ENCODE measurements at places on chromosomes 3 and 15. TPM values are rescaled to one million over a fixed set of nuclear protein-coding genes. Genes with fewer than 3 reads are reported as not detected.
A peak's percentile ranks its signal among the peaks of the same experiment; 100 is the strongest.

DNA sequence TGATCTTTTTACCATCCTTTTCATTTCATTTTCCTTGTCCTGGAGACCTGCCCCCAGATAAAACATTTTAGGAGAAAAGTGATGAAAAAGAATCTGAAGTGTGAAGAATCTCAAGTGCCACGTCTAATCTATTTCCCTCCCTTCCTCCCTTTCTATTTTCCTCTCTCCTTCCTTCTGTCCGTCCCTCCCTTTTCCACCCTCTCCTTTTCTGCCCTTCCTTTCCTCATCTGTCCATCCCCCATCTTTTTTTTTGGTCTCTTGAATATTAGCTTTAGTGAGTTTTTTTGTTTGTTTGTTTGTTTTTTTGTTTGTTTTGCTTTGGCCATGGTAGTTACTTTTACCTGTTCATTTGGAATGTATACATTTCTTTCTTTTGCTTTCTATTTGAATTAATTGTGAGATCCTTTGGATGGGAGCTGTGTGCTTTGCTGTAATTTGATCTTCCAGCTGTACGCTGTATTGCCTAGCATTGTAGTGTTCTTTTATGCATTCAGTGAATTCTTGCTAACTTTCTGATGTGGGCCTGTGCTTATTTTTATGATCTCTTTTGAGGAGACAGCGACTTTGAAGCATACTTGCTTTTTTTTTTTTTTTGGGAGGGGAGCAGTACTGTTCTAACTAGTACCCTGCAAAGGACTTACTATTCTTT is 19.2 kb downstream of the CDIN1 start:
- no peak for DNase-seq

DNA sequence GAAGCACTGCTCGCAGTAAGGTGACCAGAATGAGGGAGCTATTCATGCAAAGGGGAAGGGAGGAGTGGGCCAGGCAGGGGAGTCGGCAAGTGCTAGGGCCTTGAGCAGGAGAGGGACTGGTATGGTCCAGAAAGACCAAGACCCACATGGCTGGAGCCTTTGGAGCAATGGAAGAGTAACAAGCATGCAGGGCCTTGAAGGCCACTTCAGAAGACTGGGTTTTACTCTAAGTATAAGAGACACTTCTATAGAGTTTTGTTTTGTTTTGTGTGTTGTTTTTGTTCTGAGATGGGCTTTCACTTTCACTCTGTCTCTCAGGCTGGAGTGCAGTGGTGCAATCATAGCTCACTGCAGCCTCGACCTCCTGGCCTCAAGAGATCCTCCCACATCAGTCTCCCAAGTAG is 42.0 kb downstream of the BFSP2 start:
- DNase-seq: no peak

GRCh38 chr3:11641683-11642430 is 1.9 kb downstream of the VGLL4 start:
- DNase-seq: no peak

MST1R gene
- polyA plus RNA-seq: 1.7 TPM

- no peak for DNase-seq
These were observed 56.1 kb upstream of the SKIL start for GRCh38 chr3:170301405-170301804.

GRCh38 chr3:194756460-194756779 is 70.7 kb downstream of the FAM43A start:
- no peak for DNase-seq

- no peak for DNase-seq
These were observed 317.1 kb upstream of the CBLB start for GRCh38 chr3:106185949-106186348.

- DNase-seq: no peak
These were observed 38.2 kb downstream of the RASA2 start for GRCh38 chr3:141524988-141525387.

DNA sequence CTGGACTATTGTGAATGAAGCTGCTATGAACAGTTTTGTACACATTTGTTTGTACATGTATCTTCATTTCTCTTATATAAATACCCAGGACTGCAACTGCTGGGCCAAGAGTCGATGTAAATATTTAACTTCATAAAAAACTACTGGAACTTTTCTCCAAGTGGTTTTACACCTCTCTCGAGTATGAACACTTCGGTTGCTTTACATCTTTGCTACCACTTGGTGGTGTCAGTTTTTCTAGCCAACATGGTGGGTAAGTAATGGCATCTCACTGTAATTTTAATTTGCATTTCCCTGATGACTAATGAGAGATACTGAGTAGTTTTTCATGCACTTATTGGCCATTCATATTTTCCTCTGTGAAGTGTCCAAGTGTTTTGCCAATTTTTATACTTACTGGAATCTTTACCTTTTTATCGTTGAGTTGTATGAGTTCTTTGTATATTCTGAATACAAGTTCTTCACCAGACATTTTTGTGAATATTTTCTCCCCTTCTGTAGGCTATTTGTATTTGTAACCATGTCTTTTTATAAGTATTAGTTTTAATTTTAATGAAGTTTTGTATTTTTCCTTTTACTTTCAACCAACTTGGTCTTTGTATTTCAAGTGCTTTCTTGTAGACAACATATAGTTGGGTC is 44.4 kb downstream of the PCOLCE2 start:
- DNase-seq: no peak

GRCh38 chr3:139016430-139017048 is 4.2 kb downstream of the PRR23B start:
- no peak for DNase-seq

DNA sequence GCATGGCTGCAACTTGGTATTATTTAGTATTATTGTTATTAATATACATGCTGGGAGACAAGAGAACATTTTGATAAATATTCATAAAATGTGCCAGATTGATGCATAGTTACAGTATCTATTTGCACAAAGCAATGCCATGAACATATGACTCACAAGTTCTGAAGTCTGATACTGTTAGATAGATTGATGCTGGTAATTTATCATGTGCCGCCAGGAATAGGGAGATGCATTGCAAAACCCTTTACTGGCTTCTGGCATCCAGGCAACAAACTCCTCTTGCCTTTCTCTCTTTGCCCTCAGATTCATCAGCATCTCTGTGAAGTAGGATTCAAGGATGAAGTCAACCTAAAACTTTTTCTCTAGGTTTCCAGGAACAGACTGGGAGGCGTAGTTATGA is 41.0 kb upstream of the SLC25A26 start:
- DNase-seq: no peak

GADL1 gene
- polyA plus RNA-seq: not detected

GRCh38 chr3:30836141-30836540 is 58.3 kb downstream of the GADL1 start:
- no peak for DNase-seq

DPPA2 gene
- polyA plus RNA-seq: not detected

DNA sequence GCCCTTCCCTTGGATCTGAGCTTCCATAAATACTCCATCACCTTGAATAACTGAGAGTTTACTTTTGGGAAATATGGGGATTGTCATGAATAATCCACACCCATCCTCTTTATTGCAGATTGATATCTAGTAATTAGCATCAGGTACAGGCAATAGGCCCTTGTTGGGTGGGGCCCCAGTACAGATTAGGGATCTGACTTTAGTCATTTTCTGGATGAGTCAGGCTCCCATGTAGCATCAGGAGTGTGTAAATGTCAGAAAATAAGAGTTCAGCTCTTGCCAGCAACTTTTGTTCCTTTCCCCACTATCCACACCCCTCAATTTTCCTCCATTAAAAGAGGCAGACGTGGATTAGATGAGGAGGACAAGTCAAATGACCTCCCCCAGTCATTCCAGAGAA is 17.7 kb upstream of the SNRK start:
- no peak for DNase-seq

LDHAL6B gene
- not detected for polyA plus RNA-seq

MYLK gene
- 5.6 TPM for polyA plus RNA-seq

DNA sequence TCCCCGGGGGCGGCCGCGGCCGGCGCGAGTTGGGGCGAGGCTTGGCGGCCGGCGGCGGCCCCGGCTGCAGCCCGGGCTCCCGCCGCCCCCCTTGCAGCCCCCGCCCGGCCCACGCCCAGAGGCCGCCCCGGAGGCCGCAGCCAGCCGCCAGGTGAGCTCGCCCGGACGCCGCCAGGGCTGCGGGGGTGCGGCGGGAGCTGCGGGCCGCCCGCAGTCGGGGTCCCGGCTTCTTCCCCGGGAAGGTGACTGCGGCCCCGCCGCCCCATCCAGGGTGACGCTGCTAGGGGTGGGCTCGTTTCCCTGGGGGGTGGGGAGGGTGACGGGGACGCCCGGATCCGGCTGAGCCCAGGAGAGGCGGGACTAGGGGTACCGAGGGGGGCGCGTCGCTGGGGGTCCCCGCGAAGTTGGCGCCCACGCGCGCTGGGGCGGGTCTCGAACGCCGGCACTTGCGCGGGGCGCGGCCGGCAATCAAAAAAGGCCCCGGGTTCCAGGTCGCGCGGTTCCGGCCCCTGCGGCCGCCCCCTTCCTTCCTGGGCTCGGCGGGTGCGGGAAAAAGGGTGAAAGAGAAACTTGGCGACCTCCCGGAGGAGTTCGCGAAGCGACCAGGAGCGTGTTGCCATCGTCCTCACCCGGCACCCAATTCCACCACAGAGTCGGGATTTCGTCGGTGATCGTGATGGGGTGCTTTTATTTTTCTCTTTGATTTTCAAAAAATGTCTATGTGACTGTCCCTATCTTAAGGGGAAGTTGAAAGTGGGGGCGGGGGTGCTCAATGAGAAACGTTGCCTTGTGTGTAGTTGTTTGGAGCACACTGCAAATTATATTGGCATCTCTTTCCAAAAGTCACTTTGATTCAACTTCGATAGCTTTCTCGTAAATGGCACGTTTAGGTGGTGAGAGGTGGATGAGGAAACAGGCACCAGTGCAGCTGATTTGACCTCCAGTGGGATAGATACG is 619 bp downstream of the ATXN7 start:
- DNase-seq: peak; percentile 50

CMTM8 gene
- 8.4 TPM for polyA plus RNA-seq

- no peak for DNase-seq
These were observed 268.6 kb downstream of the SV2B start for GRCh38 chr15:91368611-91369010.

ZCWPW2 gene
- polyA plus RNA-seq: 0.71 TPM

CHST2 gene
- polyA plus RNA-seq: 0.44 TPM

ADGRG7 gene
- polyA plus RNA-seq: not detected

DNA sequence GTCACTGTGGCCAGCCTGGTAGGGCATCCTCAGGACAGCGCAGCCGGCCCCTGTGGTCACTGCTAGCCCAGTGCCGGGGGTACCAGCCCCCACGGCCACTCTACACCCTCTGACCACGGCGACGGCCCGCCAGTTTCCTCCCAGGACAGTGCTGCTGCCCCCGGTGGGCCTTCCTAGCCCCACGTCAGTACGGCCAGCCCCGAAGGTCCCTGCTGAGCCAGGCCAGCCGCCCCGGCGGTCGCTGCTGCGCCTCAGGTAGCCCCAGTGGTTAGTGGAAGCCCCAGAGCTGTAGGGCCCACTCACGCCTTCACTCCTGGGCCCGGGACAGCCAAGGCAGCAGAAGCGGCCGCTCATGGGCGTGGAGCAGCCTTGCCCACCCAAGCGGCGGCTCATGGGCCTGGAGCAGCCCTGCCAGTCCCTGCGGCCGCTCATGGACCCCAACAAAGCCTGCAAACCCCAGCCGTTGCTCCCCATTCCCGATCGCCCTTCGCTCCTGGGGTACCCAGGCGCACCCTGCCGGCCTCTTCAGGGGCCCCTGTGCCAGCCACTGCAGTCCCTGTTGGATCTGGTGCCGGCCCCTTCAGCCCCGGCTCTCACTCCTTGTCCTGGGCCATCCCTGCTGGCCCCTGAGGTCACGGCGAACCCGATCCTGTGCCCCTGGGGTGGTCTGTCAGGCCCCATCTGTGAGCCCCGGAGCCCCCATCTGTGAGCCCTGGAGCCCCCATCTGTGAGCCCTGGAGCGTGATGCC is 9.5 kb upstream of the ROPN1B start:
- peak; percentile 10 for DNase-seq

- DNase-seq: no peak
These were observed 9.6 kb downstream of the LRRK1 start for GRCh38 chr15:100928632-100929280.

GRCh38 chr3:27797773-27798172 is 75.7 kb upstream of the EOMES start:
- no peak for DNase-seq

- no peak for DNase-seq
These were observed 37.6 kb upstream of the RHCG start for GRCh38 chr15:89533861-89534544.

GRCh38 chr15:27797765-27798164 is 301.4 kb downstream of the OCA2 start:
- peak; percentile 36 for DNase-seq

GRCh38 chr3:161339517-161340500 is 31.5 kb downstream of the SPTSSB start:
- no peak for DNase-seq

GRCh38 chr3:127632035-127632820 is 3.2 kb downstream of the PODXL2 start:
- no peak for DNase-seq

FANCD2OS gene
- not detected for polyA plus RNA-seq

DNA sequence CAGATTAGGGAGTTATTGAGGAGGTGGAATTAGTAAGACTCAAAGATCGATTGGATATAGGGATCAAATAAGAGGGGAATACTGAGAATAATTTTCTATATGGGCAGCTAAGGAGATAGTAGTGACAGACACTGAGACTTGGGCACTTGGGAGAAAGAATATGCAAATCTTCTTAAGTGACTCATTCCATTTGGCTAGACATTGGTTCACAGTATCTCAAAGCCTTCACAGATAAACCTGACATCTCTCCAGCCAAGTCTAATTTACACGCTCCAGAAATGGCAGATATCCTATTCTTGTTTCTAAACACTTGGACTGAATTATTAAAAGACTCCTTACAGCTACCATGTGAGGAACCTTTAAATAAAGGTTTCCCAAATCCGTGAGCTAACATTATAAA is 104.6 kb upstream of the ADAMTS9 start:
- no peak for DNase-seq

DNA sequence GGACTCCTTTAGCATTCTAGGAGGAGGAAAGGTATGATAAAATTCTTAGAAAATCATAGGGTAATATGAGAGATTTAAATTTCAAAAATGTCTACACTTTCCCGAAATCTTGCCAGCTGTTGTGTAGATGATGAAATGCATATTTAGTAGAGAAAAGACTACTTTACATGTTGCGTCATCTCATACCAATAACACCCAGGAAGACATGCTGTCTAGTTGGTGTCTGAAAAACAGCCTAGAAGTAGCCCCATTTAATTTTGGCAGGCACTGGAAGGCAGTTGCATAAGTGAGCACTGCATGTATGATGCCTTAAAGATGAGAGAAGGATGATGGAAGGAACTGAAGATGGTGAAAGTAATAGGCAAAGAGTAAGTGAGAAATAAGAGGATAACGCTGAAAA is 310.5 kb upstream of the TPM1 start:
- DNase-seq: no peak

GRCh38 chr15:65532738-65533051 is 2.4 kb downstream of the HACD3 start:
- DNase-seq: no peak

GRCh38 chr3:190615607-190616006 is 101.7 kb downstream of the IL1RAP start:
- no peak for DNase-seq

SLC28A1 gene
- 1.3 TPM for polyA plus RNA-seq

CPEB1 gene
- polyA plus RNA-seq: 0.37 TPM

All from heart right ventricle (tissue), 16 donors.